ENCODE measurements at places on chromosomes 1 and 21.
A peak's percentile ranks its signal among the peaks of the same experiment; 100 is the strongest.

DNA sequence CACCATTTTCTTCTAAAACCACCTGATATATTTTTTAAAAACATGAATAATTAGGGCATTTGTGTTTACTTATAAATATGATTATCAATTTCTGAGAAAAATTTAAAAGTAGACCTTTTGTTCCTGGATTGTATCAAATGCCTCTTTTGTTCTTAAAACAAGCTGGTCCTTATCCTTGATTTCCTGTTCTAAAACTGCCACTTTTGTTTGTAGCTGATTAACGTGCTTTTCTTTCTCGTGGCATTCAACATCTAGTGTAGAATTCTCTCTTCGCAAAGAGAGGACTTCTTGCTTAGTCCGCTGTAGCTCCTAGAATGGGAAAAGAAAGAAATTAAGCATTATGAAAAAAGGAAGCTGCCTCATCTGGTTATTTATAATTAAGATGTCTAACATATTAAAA is 25.0 kb downstream of the SASS6 start:
- DNase-seq, result no peak

GRCh38 chr21:41466024-41466820 is 40.2 kb downstream of the MX1 start:
- no peak for DNase-seq

DNA sequence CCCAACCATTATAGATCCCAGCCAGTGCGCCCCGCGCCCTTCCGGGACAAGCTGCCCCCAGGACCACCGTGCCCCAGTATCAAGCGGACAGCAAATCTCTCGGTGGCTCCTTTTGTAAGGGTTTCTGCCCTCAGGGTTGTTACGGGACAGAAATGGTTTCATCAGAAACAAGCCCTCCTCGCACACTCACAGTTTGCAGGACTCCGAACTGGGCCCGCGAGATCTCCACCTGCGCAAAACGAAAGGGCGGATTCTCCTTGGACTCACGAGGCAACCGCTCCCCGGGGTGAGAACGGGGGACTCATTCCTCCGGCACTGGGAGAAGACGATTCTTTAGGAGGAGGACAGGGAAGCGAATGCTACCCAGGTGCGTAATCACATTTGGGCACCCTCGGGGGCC is 51.1 kb upstream of the H6PD start:
- DNase-seq, result no peak

GRCh38 chr21:46000182-46000730 is 18.7 kb downstream of the COL6A1 start:
- peak; percentile 58 for DNase-seq

GRCh38 chr21:31293986-31294385 is 50.1 kb downstream of the TIAM1 start:
- DNase-seq, result no peak

DNA sequence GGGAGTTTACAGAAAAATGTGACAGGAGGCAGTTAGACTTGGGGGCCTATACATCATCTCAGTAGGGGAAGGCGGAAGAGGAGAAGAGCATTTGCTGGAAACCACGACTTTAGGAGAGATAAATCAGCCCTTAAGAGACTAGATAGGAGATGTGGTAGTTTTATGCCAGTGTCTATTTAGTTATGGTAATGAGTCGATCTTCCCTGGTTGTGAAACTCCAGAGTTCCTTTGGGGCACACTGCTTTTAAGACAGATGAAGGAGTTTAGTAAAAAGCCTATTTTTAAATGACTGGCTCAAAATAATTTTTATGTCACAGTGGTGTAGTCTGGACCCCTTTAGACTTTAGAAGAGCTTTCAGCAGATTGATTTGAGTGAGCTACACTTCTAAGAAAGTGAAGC is 7.8 kb downstream of the PGM1 start:
- no peak for DNase-seq
